ENCODE measurements at places on chromosomes 7 and 10. TPM values are rescaled to one million over a fixed set of nuclear protein-coding genes. Genes with fewer than 3 reads are reported as not detected.

The A1CF gene
- not detected for total RNA-seq

The CARD11 gene
- 27.7 TPM for total RNA-seq

The EIF5AL1 gene
- 0.31 TPM for total RNA-seq

The SORCS1 gene
- not detected for total RNA-seq

The NKX2-3 gene
- not detected for total RNA-seq

The VAX1 gene
- 0.14 TPM for total RNA-seq

The MAP3K8 gene
- total RNA-seq = 1.2 TPM

The LUC7L2 gene
- total RNA-seq = 67.2 TPM

The GRID2IP gene
- total RNA-seq = 0.14 TPM

The COL17A1 gene
- total RNA-seq = 1,970 TPM

The BTBD16 gene
- total RNA-seq = 0.53 TPM

The HGF gene
- not detected for total RNA-seq

The MCM10 gene
- total RNA-seq = 35.1 TPM

The CADPS2 gene
- 0.28 TPM for total RNA-seq

The SCART1 gene
- total RNA-seq = 0.58 TPM

DNA sequence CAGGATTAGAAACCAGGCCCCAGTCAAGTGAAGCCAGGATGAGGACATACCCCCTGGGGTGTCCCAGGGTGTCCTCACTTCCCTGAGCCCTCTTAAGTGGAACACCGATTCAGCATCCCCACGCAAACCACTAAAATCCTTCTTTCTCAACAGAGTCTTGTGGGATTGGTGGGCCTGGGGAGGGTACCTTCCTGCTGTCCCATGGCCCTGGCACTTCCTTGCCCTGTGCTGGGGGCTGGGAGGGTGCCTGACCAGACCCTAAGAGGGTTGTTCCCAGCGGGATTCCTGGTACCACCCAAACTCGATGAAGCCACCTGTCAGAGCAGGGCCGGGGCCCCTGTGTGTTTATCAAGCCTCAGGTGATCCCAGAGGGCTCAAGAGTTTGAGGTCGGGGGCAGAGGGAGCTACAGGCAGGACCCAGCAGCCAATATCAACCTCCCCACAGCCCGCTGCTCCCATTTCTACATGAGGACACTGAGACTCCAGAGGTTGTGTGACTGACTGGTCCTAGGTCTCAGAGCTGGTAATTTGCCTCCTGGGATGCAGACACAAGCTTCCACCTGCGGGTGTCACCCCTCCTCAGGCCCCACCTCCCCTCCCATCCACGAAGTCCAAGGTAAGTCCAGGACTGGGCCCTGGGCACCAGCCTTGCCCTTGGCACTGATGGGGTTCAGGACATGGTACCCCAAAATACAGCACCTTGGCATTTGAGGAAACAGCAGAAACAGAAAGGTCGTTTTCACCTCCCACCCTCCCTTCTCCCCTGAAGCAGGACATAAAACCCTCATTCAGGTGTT lies 31.4 kb downstream of the OAT start:
- no peak for DNase-seq

- no peak for DNase-seq
These were observed 182.2 kb downstream of the GNAI1 start for GRCh38 chr7:80316811-80317210.

DNA sequence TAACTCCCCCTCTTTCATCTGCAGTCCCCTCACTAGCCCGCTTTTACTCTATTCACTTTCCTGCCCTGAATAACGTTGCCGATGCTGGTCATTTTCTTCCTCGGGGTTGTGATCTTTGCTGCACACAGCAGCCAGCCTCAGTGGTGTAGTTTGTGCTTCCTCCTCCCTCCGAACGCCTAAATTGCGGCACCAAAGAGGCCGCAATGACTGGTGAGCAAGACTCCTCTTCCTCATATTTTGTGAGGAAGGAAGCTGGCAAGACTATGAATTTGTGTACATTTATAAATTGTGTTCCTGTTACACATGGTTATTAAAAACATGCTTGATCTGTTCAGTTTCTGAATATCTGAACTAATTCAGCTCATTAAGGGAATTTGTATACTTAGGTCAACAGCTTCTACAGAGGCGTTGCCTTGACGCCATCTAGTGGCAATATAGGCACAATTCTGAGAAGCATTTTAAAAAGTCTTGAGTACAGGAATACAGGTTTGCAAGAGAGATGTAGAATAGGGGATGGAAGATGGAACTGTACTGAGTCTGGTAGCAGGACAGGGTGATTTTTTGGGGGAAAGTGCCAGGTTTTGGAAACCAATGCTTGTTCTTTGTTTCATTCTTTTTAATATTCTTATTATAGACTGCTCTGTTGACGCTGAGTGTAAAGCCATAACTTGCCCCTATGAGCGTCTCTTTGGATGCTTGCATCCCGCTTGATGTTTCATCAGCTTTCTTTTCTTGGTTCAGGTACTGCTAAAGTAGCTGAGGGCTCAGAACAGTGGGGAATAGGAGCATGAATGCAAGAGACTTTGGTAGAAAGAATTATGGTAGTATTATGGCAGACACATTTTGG lies 4.1 kb upstream of the TAS2R5 start:
- DNase-seq = peak; percentile 9

DNA sequence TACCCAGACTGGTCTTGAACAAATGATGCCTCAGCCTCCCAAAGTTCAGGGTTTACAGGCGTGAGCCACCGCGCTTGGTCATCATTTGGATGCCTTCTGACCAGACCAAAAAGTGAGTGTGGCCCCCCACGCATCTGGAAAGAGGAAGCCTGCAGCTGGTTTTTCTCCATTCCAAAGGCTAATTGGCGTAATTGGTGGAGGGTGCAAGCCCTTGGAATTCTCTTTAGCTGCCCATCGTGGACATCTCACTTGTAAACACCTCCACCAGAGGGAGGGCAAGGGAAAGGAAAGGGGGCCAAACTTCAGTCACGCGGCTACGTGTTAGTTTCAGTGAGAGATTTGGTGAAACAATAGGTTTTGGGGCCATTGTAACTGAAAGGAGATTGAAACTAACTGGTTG lies 4.1 kb upstream of the ARHGAP21 start:
- DNase-seq = no peak

- no peak for DNase-seq
These were observed 37.1 kb downstream of the REEP3 start for GRCh38 chr10:63558132-63558784.

DNA sequence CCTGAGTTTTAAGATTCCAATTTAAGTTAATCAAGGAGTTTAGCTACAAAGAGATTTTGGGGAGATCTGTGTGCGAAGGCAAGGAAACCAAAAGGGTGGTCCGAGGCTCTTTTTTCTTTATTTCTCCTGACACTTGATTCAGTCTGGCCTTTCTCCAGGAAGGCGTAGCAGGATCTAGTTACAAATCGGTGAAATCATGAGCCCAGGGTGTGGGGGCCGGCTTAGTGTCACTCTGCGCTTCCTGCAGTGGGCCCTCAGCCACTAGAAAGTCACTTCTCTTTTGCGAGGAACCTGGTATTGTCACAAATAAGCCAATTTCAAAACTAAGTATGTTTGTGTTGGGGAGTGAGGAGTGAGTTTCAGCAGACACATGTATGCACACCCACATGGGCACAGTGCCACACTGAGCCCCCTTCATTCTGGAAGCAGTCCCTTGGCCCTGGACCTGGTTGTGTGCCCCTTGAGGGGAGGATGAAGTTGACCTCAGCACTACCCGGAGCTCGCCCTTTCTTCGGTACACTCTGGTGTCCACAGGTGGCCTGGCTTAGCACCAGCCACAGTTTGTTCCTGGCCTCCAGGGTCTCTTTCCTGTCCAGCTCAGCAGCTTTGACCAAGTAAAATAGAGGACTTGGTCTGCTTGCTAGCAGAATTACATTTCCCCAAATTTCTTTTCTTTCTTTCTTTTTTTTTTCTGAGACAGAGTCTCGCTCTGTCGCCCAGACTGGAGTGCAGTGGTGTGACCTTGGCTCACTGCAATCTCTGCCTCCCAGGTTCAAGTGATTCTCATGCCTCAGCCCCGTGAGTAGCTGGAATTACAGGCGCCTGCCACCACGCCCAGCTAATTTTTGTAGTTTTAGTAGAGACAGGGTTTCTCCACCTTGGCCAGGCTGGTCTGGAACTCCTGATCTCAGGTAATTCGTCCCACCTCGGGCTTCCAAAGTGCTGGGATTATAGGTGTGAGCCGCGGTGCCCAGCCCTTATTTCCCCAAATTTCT lies 84.0 kb upstream of the BTBD16 start:
- no peak for DNase-seq

- peak; percentile 64 for DNase-seq
These were observed 917.0 kb downstream of the TYW1 start for GRCh38 chr7:67913604-67914003.

- no peak for DNase-seq
These were observed 69.2 kb upstream of the SLC39A12 start for GRCh38 chr10:17882557-17882956.

DNA sequence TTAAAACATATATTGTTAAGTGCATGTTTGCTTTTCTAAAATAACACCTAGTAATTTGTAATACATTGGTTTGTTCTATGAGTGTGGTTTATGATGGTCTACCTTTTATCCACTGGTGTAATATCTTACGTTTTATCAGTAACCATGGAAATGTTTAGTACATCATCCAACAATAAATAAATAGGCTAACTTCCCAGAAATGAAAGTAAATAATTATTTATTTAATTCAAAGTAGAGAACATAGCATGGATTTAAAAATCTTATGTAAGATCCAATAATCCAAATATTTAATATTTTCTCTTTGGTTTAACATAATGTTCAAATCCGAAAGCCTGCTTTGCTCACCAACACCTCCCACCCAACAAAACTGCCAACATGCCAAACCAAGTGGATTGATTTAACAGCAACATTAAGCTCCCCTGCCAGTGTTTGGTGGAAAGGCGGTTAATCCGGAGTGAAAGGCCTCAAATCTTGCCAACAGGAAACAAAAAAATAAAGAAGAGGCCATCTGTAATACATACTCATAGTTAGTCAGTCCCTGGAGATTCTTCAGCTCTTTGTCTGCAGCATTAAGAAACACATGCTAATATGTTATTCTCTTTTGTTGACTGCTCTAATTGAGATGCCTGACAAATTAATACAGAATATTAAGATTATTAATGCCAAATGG lies 897.8 kb downstream of the CNTNAP2 start:
- DNase-seq = no peak

GRCh38 chr10:30574432-30574796 lies 55.1 kb downstream of the LYZL2 start:
- no peak for DNase-seq

DNA sequence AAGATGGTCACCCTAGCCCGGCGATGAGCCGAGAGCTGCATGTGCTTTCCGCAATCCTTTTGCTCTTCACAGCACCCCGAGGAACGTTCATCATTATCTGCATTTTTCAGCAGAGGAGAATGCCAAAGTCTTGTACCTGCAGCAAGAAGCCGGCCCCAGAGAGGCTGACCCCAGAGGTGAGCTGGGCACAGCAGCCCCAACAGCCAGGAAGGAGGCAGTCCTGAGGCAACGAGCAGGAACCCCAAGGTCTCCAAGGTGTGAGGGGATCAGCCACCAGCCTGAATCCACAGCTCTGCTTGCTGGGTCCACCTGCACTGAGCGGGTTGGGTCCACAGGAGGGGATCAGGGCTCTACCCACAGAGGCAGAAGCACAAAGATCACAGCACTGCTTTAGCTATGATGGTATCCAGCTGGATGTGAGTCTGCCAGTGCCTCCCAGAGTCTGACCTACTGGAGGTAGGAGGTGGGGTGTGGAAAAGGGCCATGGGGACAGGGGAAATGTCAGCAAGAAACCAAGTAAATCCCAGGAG lies 16.8 kb upstream of the GDF10 start:
- no peak for DNase-seq

DNA sequence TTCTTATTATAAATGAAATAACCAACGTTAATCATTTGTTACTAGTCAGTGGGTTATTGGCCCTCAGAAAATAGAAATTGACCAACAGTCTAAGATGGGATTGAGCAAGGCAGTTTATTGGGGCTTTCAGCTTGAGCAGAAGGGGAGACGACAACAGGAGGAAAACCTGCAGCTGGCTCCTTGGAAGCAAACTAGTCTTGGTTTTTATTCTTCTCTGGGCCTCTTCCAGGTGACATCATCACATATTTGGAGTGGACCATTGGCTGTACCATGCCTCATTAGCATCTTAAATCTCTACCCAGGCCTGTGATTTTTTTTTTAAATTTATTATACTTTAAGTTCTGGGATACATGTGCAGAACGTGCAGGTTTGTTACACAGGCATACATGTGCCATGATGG lies 59.0 kb upstream of the CSTF2T start:
- DNase-seq = no peak

GRCh38 chr7:115226410-115226809 lies 304.5 kb downstream of the MDFIC start:
- no peak for DNase-seq

GRCh38 chr10:130422366-130423324 lies 286.5 kb downstream of the GLRX3 start:
- no peak for DNase-seq

GRCh38 chr10:14751014-14751896 lies 23.4 kb downstream of the FAM107B start:
- DNase-seq = no peak

DNA sequence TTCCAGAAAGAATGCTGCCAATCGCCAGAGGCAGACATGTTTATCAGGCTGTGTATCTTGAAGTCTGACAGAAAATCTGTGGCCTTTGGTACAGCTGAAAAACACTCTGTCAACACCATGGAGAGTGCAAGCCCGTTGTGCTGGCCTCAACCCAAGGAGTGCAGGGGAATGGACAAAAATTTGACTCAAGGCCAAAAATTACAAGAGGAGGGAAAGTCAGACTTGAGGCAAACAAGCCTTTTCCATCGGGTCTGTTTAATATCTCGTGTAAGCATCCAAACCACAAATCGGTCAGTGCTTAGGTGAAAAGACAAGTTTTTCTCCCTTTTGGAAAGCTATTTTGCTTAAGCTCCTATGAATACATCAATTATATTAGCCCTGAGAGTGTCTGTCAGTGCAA lies 305.3 kb upstream of the NFE2L3 start:
- no peak for DNase-seq

DNA sequence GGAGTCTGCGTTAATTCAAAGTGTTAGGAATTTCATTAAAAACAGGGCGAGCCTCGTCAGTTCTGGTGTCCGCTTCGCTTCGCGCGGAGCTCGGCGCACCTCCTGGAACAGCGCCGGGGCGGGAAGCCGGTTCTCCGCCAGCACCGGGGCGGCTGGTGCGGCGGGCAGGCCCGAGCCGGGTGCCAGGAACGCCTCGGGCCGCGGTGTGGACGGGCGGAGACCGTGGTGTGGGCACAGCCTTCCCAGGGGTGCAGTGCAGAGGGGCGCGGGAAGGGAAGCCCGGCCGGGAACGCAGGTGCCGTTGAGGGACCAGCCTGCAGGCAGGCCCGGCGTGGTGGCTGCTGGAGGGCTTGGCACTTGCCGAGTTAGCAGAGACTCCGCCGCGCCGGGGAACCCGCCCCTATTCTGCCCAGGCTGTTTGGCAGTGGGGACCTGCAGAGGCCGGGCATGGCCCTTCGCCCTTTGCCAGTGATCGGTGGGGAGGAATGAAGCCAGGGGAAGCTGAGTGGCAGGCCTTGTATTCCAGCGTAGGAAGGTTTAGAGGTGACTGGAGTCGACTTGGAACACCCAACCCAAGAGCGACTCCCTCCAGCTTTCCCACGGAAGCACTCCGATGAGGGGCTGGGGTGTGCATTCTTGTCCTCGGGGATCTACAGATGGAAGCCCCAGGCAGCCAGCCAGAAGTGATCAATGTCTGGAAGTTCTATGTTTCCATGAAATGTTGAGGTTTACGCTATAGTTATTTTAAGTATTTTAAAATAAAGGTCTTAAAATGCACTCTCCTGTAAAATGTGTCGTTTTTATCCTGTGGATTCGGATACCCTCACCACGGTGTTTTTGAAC lies 945 bp upstream of the RHEB start:
- DNase-seq = no peak

- DNase-seq = no peak
These were observed 32.6 kb upstream of the UNCX start for GRCh38 chr7:1200045-1200444.

Measured in foreskin keratinocyte (primary cell).